ENCODE measurements at places on chromosomes 11 and 22.

DNA sequence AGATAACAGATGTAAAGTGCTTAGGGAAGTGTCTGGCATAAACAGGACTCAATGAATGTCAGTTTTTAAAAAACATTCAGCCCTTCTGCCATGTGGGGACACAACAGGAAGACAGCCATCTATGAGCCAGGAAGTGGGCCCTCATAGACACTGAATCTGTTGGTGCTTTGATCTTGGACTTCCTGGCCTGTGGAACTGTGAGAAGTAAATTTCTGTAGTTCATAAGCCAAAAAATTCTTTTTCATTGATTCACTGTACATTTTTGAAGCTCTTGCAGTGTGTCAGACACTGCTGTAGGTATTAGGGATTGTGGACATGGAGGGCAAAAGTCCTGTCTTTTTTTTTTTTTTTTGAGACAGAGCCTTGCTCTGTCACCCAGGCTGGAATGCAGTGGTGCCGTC is 188.6 kb downstream of the HIPK3 start:
- no peak for DNase-seq

- no peak for DNase-seq
These were observed 100.0 kb upstream of the SOX6 start for GRCh38 chr11:16456366-16456765.

GRCh38 chr11:36347384-36347906 is 51.4 kb downstream of the PRR5L start:
- no peak for DNase-seq

GRCh38 chr11:20158597-20159257 is 1.5 kb downstream of the DBX1 start:
- peak; percentile 85 for DNase-seq

- DNase-seq: no peak
These were observed 188.9 kb downstream of the ST3GAL4 start for GRCh38 chr11:126544108-126545056.

DNA sequence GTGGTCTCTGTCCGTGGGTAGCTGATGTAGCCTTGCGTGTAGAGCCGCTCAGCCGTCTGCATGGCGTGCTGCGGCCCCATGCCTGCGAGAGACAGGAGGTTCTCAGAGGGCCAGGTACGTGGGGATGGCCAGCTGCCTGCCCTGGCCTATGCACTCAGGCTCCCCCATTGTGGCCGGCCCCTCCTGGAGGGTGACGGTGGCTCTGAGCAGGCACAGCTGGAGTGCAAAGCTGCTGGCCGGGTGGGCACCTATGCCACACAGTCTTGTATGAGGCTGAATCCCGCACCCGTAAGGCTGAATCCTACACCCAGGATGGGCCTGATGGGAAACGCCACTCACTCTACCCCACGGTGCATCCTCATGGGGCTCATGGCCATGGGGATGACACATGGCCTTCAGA is 11.6 kb upstream of the PPM1F start:
- DNase-seq: no peak

GRCh38 chr22:23497016-23497885 is 82.8 kb downstream of the IGLL1 start:
- DNase-seq: no peak

DNA sequence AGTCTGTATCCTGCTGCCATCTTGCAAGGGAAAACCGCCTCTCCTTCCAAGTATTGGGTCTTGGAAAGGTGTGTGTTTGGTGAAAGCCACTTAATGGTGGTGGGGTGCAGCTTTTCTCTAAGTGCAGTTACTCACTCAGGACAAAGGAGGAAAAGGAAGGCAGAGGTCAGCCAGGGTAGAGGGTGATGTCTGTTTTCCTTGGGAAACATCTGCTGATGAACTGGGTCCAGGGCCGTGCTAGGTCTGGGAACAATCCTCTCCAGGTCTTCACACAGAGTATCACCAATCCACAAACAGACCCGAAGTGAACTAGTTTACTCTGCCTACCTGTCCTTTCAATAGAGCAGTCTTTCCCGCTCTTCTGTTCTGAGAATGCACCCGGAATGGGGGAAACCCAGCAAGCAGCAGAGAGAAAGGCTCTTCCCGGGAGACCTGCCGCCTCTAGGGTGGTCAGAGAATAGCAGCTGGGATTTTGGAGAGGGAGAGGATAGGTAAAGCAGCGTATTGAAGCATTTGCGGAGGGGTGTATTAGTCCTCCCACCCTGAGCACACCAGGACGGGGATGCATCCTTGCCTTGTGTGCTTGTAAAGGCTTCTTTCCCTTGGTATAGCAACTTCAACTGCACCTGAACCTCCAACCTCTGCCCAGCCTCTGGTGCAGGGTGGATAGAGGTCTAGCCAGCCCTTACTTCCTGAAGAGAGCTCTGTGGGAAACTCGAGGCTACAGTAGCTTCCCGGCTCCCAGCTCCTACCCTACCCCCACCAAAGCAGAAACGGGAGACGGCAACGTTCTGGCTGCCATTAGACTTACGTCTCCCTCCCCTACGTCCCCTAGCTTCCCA is 20.7 kb downstream of the LHFPL7 start:
- no peak for DNase-seq

DNA sequence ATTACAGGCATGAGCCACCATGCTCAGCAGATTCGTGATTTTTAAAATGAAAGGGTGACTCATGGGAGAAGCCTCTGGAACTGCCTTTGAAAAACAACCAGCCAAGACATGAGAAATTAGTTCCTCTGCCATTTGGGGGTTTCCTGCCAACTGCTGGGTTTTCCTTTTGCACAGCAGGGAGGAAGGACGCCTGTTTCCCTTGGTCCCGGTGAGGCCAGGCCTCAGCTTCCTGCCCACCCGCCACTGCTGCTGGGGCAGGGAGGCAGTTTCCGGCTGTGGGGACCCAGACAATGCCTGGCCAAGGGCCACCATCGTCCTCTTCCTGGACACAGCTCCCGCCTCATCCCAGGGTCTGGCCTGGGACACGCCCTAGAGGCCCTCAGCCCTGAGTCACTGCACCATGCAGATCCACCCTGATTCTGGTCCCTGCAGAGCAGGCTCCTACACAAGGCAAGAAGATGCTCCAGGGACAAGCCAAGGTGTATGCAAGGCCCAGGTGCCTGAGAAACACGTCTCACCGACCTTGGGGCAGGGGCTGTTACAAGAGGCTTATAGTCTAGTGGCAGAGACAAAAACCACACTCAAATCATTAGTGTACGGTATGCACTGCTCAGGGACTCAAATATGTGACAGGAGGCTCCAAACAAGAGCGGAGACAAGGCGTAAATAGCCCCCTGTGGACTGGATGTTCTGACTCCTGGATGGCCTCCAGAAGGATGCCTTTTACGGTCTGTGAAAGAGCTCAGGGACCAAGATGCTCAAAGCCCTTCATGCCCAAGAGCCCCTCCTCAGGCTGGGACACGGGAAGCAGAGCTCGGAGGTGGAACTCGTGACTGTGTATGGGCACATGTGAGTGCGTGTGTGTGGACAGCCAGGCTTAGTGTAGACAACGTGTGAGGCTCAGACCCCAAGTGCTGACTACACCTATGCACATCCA is 10.0 kb downstream of the PPM1F start:
- no peak for DNase-seq

DNA sequence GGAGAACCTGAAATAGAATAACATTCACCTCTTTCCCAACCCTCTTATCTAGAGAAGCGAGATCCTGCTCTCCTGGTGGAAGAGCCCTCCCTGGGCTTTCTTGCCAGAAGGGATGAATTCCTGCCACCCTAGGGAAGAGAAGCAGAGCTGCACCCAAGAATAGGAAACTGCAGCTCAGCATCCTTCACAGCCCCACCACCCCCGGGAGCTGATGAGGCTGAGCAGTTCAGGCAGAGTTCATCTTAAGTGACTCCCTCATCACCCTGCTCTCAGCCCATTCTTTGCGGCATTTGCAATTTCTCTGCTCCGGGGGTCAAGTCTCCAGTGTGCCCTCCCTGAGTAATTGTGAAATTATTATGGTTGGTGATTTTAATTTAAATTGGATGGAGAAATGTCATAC is 514.9 kb downstream of the BUD13 start:
- DNase-seq: no peak

DNA sequence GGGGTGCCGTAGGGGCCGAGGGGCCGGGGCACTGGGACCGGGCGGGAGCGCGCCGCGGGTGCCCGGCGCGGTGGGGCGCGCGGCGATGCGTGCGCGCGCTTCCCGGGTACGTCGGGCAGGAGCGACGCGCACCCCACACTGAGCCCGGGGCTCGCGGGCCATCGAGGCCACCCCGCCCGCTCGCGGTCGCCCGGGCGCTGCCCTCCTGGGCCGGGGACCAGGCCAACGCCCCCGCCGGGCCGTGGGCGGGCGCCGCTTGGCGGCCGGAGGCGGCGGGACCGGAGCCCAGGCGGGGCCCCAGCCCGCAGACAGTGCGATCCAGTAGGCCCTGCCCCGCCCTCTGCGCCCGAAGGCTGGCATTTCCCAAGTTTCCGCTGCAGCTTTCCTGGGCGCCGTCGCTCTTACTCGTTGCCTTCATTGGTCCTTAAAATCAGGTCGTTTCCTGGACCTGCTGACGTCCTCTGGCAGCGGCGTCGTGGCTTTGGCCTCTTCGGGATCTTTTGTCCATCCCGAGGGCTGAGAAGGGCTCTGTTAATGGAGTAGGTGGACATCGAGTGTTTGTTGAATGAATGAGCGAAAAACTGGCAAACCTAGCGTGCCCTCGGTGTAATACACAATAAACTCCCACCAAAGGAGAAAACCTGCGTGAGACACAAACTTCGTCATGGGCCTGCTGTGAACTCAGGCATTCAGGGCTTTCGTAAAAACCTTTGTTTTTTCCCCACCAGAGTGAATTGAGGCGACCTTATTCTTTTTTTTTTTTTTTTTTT is 638 bp downstream of the PARVA start:
- DNase-seq: peak; percentile 79
